ENCODE measurements at places on chromosomes 2 and 18.

GRCh38 chr18:77067291-77068061, 65.1 kb downstream of the MBP start:
- DNase-seq: no peak

DNA sequence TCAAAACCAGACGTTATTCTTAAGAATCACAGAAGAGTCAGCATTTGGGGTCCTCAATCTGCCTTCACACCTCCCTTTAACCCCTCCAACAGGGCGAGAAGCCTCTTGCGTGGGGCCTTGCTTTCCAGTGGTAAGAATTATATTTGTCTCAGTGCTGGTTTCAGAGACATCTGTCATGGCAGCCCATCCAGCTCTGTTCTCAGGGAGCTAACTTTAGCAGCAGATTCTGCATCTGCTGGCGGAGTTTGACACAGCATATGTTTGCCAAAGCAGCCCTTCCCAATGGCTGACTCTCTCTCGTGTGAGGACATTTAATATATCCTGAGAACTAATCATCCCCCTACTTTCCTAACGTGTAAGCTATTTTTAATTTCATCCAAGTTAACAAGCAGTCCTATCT, 91.5 kb upstream of the BCL11A start:
- DNase-seq: no peak

DNA sequence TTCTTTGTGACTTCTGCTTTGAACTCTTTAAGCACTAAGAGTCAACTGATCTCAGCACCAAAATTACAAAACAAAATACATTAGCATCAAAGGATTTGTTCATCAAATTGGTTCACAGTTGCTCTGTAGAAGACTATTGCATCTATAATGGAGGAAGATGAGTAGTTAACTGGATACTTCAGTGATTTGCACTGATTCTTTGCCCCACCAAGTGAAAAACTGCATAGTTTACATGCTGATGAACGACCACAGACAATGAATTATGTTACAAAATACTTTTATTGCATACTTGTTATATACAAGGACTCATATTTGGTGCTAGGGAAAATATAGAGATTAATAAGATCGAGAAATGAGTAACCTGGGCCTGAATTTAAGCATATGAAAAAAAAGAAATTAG, 107.2 kb downstream of the SCG2 start:
- no peak for DNase-seq

DNA sequence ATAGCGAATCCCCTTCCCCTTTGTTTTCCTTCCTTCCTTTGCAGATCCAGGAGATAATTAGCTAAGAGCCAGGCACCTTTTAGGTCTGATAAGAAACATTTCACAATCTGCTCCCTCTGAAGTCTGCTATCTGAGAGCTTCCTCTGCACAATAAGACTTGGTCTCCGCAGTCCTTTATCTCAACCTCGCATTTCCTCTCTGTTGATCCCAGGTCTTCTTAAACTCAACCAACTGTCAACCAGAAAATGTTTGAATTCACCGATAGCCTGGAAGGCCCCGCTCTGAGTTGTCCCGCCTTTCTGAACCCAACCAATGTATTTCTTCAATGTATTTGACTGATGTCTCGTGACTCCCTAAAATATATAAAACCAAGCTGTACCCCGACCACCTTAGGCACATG, 78.4 kb upstream of the CTDP1 start:
- no peak for DNase-seq

- DNase-seq: no peak
These were observed 14.9 kb upstream of the ITPRID2 start for GRCh38 chr2:181876614-181877063.

DNA sequence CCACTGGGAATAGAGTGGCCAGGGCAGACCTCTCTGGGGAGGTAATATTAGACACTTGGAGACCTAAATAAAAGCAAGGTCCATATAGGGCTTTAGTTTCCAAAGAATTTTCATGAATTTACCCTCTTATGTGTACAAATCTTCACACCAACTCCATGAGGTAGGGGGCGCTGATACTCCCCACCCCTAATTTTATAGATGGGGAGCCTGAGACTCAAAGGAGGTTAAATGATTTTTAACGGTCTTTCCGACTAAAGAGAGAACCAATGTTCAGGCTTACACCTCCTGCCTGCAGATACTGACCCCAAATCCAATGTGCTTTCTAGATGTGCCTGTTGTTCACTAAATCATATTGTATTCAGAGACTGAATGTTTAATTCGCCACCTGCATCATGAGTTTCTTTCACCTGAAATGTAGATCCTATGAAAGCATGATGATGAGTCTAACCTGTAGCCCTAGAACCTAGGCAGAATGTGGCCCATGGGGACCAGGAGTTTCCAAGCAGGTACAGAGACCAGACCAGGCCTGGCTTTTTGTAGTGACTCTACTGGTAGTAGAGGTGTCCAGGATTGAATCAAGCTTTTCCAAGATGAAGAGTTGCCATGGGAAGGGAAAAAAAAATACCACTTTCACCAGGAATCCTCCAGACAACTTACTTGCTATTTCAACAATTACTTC, 16.8 kb upstream of the PAX3 start:
- DNase-seq: no peak

- DNase-seq: peak; percentile 9
These were observed 2.1 kb downstream of the BCL2L11 start for GRCh38 chr2:111122631-111123421.

DNA sequence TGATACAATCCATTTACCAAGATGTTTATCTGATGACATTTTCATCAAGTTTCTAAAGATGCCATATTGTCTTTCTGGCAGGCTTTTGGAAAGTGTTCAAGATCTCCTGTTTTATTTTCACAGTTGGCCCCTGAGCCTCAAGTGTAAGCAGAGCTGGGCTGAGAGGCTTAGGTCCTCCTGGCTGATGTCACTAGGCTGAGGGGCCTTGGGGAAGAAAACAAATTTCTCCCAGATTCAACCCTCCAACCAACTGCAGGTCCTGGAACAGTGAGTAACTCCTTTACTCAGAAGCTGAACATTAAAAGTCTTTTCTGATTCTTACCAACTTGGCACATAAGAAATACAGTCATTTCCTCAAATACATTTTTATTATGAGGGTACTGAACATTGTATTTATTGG, 14.9 kb upstream of the IL1RL1 start:
- DNase-seq: no peak

GRCh38 chr2:26582890-26583289, 58.3 kb downstream of the CIB4 start:
- DNase-seq: no peak

- no peak for DNase-seq
These were observed 1228.2 kb upstream of the DDX18 start for GRCh38 chr2:116586328-116586689.

DNA sequence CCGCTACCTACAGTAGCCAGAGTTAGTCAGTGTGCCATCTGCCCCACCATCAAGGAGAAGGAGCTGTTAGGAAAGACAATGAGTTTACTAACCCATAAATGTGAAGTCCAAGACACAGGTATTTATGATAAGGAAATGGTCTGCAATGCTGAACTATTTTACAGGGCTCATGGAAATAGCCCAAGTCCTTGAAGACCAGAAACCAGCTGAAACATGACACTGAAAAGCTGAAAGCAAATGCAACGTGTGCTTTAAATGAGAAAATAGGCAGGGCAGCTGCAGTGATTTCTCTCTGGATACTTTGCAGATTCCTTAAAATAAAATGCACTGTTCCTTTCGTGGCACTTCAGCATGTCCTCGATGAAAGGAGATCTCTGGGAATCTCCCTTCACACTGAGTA, 256.4 kb upstream of the TCF4 start:
- DNase-seq: no peak

DNA sequence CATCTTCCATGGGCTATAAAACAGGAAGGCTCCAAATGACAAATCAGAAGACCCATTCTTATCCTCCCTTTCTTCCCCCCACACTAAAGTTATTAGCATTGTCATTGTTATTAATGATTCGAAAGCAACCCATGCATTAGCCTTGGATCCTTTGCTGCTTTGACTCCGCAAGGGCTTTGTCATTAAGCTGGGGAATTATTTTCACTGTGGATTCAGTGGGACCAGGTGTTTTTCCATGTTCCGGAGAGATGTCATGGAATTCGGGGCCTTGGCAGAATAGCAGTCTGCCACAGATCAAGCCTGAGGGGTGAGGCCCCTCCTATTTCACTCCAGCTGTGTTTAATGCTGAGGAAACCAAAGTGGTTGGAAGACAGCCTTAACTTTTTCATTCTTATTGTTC, 357.1 kb downstream of the EN1 start:
- no peak for DNase-seq

- no peak for DNase-seq
These were observed 4.9 kb upstream of the RFX8 start for GRCh38 chr2:101479810-101480209.

- DNase-seq: no peak
These were observed 18.1 kb downstream of the NABP1 start for GRCh38 chr2:191696001-191696400.

DNA sequence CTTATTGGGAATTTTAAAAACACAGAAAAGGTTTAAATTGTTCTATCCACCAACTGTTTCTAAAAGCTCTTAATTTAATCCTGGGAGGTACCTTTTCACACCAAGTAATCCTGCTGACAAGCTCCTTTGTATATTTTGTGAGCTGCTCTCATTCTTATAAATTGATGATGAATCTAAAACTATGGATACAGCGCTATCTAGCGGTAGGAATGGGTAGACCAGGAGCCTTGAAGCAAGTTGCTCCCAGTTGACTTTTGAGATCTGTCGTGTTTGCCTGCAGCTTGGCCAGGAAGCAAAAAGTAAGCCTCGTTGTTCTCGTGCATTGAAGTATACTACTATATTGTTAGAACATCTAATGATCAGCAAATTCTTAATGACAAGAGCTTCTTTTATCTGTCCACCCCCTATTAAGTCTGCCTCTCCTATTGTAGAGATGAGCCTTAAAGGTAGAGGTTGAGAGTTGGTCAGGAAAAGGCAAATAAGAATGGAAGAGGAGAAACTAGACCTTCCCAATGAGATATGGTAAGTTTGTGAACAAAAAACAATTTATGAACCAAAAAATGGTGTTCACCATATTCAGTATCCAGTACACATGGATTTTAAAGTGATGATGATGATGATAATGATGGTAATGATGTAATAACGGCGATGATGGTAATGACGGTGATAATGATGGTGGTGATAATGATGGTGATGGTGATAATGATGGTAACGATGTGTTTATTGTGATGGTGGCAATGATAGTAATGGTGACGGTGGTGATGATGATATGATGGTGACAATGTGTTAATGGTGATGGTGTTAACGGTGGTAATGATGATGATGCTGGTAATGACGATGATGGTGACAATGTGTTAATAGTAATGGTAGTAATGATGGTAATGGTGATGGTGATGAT, 212.1 kb upstream of the NCKAP5 start:
- no peak for DNase-seq

- no peak for DNase-seq
These were observed 11.0 kb downstream of the ATG4B start for GRCh38 chr2:241648453-241648852.

- DNase-seq: no peak
These were observed 67.7 kb upstream of the COL5A2 start for GRCh38 chr2:189247276-189247675.

- no peak for DNase-seq
These were observed 122.4 kb upstream of the ZNF236 start for GRCh38 chr18:76699923-76700322.

Data from GOT3 (cell line).